ENCODE measurements at places on chromosomes 13 and 19. TPM values are rescaled to one million over a fixed set of nuclear protein-coding genes. Genes with fewer than 3 reads are reported as not detected.

Gene ISOC2
- total RNA-seq: 61.2 TPM

Gene CLEC17A
- not detected for total RNA-seq

Gene C1QTNF9
- total RNA-seq: not detected

Gene SHC2
- 31.5 TPM for total RNA-seq

Gene RASL11A
- total RNA-seq: 11.7 TPM

Gene ADGRE3
- not detected for total RNA-seq

Gene ADGRE2
- total RNA-seq: 1.4 TPM

DNA sequence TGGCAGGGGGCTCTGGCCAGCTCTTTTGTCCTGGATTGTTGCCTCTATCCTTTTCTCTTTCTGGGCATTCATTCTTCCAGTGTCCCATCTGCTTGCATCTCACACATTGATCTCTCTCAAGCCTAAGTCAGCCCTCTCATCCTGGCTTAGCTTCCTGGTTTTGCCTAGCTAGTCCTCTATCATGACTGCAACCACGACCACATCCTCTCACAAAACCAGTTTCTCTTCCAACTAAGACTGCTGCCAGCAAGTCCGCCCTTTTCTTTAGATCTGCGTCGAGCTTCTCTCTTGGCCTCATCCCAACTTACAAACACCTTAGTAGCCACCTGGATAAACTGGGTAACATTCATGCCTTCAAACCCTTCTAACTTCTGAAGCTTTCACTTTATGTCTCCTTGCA is 212.2 kb upstream of the HTR2A start:
- no peak for DNase-seq
- H3K27me3 ChIP-seq: no peaks in the 10 kb centered on the region
- no peaks in the 10 kb centered on the region for H3K4me1 ChIP-seq
- no peaks in the 10 kb centered on the region for H3K36me3 ChIP-seq

- H3K4me3 ChIP-seq: no peak overlapping the region
- no peaks in the 10 kb centered on the region for H3K27me3 ChIP-seq
- DNase-seq: peak; percentile 21
- H3K4me1 ChIP-seq: no peaks in the 10 kb centered on the region
Measured at GRCh38 chr13:35157143-35157755, 215.2 kb downstream of the NBEA start.

- no peak for DNase-seq
- H3K4me3 ChIP-seq: no peak overlapping the region
- H3K4me1 ChIP-seq: no peaks in the 10 kb centered on the region
- no peaks in the 10 kb centered on the region for H3K36me3 ChIP-seq
Measured at GRCh38 chr19:50449236-50449899, 16.7 kb downstream of the MYBPC2 start.

DNA sequence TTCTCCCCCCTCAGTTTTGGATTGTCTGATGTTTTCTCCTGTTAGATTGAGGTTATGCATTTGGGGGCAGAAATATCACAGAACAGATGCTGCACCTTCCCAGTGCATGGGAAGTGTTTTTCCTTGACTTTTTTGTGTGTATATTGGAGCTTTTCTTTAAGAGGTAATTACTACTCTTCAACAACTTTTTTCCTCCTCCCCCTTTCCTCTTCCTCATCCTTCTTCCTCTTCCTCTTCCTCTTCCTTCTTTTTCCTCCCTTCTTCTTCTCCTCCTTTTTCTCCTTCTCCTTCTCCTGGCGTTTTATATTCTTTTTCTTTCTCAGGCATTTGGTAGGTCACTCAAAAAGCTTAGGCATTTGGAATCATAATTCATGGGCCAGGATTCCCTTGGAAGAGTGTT is 18.1 kb upstream of the SPATA13 start:
- H3K4me1 ChIP-seq: peaks cover 5% of the 10 kb centered on the region
- DNase-seq: no peak
- H3K27ac ChIP-seq: no peak overlapping the region
- no peaks in the 10 kb centered on the region for H3K36me3 ChIP-seq

DNA sequence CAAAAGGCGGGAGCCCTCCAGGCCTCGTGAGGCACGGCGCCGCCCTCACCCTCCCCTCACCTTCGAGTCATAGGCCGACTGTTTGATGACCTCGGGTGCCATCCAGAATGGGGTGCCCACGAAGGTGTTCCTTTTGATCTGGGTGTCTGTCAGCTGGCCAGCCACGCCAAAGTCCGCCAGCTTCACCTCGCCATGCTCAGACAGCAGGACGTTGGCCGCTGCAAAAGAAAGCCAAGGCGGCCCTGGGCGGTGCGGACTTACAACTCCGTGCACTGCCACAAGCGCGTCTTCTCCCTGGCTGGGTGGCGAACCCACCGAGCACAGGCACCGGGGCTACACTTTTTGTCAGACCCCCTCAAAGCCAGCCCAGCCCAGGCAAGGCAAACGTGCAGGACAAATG is 102.1 kb downstream of the STK24 start:
- no peak for DNase-seq
- H3K4me3 ChIP-seq: no peak overlapping the region
- H3K4me1 ChIP-seq: peaks cover 18% of the 10 kb centered on the region
- no peaks in the 10 kb centered on the region for H3K27me3 ChIP-seq
- peaks cover 15% of the 10 kb centered on the region for H3K36me3 ChIP-seq

GRCh38 chr13:37211487-37211886 is 106.0 kb upstream of the CSNK1A1L start:
- H3K36me3 ChIP-seq: no peaks in the 10 kb centered on the region
- no peak overlapping the region for H3K4me3 ChIP-seq
- H3K27me3 ChIP-seq: no peaks in the 10 kb centered on the region
- no peak overlapping the region for H3K27ac ChIP-seq
- H3K4me1 ChIP-seq: no peaks in the 10 kb centered on the region

DNA sequence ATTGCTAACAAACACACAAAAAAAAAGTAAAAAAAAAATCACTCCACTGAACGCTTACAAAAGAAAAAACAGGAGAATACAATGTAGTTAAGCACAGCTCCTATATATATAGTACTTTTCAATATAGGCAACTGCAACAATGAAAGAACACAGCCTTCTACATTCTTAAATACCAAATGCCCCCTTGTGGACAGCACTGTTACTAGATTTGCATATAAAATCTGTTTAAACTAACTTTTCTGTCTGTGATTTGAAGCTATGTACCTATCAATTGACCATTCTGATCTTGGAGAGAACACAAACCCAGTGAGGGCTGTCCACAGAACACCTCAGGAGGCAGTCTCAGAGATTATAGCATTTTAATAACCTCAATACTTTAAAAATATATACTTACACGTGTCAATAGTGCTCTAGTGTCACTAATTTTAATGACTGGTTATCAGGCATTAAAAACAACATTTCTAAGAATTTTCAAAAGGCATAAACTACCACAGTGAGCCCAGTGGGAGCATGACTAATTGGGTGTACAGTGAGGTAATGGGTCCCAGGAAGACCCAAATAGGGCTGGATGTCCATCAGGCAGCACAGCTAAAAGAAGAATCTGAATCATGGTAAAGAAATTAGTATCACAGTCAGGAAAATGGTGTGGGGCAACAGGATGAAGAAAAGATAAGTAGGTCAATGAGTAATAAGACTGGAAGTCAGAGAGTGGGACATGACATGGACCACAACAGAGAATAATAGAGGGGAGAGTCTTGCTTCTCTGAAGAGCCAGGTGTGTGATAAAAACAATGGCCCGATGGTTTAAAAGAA is 22.2 kb downstream of the CCDC169 start:
- H3K4me3 ChIP-seq: no peak overlapping the region
- H3K4me1 ChIP-seq: no peaks in the 10 kb centered on the region
- DNase-seq: no peak
- H3K27ac ChIP-seq: no peak overlapping the region

- peaks cover 52% of the 10 kb centered on the region for H3K4me1 ChIP-seq
- no peaks in the 10 kb centered on the region for H3K27me3 ChIP-seq
- H3K27ac ChIP-seq: no peak overlapping the region
- DNase-seq: no peak
Measured at GRCh38 chr19:19423322-19423721, 17.8 kb downstream of the GATAD2A start.

GRCh38 chr19:11460207-11460606 is 20.6 kb downstream of the ELAVL3 start:
- no peaks in the 10 kb centered on the region for H3K4me1 ChIP-seq
- no peak overlapping the region for H3K4me3 ChIP-seq
- no peak for DNase-seq
- H3K27ac ChIP-seq: no peak overlapping the region

All from thyroid gland (tissue), 4 donors.